ENCODE measurements at places on chromosomes 11 and 22.
A peak's percentile ranks its signal among the peaks of the same experiment; 100 is the strongest.

GRCh38 chr11:90585491-90585890 is 362.6 kb upstream of the CHORDC1 start:
- no peak for DNase-seq

DNA sequence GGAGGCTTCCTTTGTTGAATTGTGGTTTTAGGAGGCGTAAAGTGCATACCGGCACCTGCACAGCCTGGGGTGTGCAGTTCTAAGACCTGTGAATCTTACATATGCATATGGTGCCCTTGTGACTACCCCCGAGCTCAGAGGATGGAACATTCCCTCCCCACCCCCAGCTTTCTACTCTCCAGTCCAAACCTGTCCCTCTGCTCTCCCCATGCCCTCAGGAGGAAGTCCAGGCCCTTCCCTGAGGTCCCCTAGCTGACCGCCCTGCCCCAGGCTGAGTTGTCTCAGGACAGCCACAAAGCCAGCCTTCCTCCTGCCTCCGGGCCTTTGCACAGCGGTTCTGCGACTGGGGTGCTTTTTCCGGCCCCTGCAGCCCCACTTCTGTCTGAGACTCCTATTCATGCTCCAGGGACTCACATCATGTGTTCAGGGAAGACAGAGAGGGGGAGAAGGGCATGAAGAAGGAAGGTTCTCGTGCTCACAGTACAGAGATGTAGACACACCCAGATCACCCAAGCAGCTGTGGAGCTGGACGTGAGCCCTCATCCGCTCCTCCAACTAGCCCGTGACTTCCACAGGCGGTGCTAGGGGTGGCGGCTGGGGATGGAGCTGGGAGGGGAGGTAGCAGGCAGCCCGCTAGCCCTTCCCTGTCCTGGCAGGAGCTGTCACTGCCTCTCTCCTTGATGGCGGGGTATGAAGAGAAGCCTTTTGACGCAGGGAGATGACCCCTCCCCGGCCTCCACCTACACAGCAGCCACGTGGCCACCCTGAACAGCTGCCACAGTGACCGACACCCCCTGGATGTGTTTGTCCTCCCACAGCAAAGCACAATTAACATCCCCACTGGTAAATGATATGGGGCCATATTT is 50.8 kb downstream of the FLRT1 start:
- no peak for DNase-seq

GRCh38 chr11:120197251-120197891 is 13.5 kb upstream of the OAF start:
- DNase-seq = no peak

DNA sequence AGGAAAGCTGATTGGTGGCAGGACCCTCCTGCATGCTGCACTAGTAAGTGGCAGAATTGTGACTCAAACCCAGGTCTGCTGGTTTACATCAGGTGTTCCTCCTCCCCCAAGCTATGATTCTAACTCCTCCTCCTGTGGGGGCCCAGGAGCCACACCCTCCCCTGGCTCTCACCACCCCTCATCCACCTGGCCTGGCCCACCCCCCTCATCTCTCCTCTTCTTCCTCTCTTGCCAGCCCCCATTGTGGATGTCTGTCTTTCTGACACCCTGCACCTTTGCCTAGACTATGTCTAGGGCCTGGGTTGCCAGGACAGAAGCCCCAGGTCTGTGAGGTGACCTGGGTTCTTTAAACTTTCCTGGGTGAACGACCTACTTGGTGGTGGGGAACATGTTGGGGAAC is 59.9 kb downstream of the GRIK4 start:
- no peak for DNase-seq

- DNase-seq = no peak
Observed at GRCh38 chr11:36400766-36401455, 104.8 kb downstream of the PRR5L start.

DNA sequence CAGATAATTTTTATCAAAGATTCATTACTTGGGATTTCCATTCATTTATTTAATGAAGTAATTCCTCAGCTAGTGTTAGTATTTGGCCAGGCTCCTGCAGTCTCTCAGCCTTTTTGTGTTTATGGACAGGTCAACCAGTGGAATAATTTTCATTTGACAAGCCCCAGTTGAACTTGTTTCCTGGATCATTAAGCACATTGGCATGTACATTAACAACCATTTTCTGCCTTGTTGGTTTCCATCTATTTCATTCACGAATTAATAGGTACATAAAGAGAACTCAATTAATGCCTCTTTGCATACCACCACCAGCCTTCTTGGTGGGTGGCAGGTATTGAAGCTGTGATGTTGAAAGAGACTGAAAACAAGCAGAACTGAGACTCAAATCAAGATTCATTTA is 745.2 kb downstream of the KCNA4 start:
- DNase-seq = no peak

DNA sequence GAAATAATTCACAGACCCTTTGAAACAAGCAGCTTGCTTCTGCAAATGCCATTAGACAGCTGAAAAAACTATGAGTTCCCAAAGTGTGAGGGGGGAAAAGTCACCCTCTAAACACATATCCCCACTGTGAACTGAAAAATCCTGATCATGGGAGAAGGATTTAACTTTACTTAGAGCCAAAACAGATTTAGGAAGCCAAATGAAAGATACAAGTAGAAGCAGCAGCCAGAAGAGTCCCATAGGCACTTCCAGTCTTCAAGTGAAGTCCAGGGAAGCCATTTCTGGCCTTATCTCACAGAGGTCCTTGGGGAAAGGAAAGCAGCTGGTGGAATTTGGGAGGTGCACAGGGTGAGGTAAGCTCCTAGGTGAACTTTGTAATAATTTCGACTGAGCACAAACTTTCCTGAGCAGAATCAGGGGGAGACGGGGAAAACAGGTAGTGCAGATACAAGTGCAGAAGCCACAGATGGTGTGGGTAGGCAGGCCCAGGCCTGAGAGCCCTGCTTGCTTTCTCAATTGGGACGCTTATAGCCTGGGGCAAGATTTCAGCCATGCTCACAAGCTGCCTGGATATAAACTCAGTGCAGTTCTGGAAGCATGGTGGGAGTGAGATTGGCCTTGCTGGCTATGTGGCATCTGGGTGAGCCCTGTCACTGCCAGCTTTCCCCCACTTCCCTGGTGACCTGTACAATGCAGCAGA is 44.8 kb downstream of the GAS2 start:
- no peak for DNase-seq

- no peak for DNase-seq
Observed at GRCh38 chr11:133821776-133822175, 23.5 kb downstream of the SPATA19 start.

- no peak for DNase-seq
Observed at GRCh38 chr11:17600316-17601255, 53.5 kb downstream of the OTOG start.

DNA sequence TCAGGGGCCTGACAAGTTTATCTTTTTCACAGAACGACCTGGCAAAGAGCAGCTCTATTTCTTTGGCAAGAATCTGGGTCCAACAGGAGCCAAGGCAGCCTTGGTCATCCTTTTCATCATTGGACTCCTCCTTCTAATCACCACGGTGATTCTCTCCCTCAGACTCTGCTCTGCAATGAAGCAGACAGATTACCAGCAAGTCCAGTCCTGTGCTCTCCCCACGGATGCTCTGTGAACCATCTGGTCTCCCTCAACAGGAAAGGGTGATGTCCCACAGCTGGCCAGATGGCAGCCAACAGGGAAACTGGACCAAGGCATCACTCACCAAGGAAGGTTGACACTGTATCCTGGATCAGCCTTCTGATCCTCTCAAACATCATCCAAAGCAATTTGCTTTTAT is 17.0 kb upstream of the PANX1 start:
- no peak for DNase-seq

DNA sequence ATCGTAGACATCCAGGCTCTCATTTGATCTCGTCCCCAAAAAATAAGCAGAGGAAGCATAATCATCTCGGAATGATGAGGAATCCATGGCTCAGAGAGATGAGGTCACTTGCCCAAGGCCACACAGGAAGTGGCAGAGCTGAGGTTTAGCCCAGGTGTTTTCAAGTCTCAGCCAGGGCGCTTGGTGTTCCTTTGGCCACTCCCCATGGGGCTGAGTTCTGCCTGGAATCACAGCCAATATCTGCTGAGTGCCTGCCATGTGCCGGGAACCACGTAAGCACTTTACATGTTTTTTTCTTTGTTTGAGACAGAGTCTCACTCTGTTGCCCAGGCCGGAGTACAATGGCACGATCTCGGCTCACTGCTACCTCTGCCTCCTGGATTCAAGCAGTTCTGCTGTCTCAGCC is 29.5 kb upstream of the MYH9 start:
- no peak for DNase-seq

- DNase-seq = no peak
Observed at GRCh38 chr22:17742527-17742902, 31.8 kb downstream of the BID start.

- no peak for DNase-seq
Observed at GRCh38 chr22:33798401-33798800, 121.9 kb downstream of the LARGE1 start.

DNA sequence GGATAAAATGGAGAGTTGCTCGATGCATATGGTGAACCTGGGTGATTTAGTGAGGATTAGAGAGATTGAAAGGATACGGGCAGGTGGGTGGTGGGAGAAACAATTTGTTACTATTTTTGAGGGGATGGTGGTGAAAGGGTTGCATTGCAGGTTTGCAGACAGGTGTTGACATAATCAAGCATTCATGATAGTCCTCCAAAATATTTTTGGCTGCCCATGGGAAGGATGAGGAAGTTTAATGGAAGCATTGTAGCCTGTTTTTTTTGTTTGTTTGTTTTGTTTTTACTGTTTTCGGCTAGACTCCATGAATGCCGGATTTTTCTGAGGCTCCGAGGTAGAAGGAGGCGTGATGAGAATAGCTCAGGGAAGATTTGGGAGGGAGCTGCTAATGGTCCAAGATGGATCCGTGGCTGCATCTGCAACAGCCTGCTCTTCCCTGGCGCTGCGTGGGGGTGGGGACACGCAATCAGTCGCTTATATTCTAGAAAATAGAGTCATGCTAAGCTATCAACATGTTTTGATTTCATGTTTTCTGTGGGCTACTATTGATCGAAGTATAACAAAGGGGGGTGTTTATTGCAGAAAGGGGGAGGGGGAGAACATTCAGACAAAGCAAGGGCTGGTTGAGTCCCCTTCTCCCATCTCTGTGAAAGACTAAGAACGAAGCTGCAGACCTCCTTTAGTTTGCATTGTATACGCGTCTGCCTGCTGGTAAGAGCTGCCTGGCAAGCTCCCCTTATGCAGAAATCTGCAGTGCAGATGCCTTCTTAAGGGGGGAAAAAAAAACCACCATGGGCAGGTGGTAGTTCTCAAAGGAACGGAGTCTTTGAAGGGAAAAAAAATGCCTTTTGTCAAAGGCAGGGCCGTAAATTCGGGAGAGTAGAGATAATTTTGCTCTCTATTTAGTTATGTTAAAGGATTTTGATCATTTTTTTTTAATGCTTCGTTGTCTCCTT is 1.0 kb downstream of the RTN3 start:
- DNase-seq = no peak

GRCh38 chr11:133834682-133835592 is 10.4 kb downstream of the SPATA19 start:
- DNase-seq = peak; percentile 2

- no peak for DNase-seq
Observed at GRCh38 chr22:25749420-25750169, 7.6 kb downstream of the MYO18B start.

- DNase-seq = no peak
Observed at GRCh38 chr11:67381244-67381972, 8.0 kb upstream of the CLCF1 start.

DNA sequence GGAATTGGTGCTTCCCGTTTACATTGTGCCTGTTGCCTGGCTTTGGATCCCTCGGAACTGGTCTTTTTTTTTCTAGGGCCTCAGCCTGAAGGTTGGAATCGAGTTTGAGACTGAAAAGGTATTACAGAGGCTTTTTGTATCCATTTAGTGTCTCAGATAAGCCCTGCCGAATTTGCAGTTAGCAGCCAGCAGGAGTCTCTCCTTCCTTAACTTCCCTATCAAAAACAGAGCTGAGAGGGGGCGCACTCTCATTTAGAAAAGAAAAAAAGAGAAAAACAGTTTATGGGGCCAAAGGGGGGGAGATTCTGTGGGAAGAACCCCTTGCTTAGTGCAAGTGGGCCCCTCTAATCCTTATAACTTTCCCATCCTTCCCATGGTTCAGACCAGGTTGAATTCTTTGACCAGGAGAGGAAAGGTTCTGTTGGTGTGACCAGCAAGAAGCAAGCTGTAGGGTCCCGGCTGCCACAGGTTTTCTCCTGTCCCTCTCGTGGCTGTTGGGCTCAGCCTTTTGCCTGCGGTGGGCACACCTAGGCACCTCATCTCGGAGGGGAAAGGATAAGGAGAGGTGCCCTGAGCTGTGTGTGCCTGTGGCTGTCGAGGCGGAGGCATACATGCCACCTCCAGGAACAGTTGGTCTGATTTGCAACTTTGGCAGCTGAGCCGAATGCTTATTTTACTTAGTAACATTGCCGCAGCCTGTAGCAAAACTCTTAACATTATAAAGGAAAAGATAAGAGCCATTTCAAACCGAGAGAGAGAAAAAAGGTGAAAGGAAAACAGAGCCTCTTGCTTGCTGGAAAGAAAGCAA is 565.0 kb upstream of the CNTN5 start:
- no peak for DNase-seq

DNA sequence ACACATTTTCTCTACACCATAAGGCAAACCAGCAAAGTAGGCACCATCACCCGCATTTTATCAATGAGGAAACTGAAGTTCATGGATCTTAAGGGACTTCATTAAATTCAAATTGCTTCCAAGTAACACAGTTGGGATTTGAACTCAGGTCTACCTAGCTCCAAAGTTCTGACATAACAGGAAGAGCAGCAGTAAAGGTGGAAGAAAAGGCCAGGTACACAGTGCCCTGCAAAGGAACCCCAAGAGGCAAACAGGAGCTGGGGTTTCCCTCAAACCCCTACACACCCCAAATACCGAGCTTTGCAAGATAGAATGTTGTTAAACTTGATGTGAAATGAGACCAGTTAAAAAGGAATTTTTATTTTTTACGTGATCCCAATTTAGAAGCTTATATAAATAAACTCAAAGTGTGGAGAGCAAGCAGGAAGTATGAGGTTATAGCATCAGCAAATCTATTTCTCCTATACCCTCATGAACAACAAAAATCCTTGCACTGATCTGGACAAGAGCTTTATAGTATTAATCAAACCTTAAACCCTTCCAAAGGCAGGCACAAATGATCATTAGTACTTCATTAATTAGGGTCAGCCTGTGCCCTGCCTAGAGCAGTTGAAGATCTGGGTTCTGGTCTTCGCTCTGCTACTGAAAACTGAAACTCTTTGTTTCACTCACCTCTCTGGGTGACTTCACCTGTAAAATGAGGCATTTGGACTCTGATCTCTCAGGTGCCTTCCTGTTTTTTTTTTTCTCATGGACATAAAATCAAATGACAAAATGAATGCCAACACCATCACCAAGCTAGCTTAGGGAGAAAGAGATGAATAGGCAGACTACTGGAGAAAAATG is 36.5 kb downstream of the SYTL2 start:
- DNase-seq = no peak

- no peak for DNase-seq
Observed at GRCh38 chr11:111093061-111093460, 152.5 kb upstream of the POU2AF2 start.

DNA sequence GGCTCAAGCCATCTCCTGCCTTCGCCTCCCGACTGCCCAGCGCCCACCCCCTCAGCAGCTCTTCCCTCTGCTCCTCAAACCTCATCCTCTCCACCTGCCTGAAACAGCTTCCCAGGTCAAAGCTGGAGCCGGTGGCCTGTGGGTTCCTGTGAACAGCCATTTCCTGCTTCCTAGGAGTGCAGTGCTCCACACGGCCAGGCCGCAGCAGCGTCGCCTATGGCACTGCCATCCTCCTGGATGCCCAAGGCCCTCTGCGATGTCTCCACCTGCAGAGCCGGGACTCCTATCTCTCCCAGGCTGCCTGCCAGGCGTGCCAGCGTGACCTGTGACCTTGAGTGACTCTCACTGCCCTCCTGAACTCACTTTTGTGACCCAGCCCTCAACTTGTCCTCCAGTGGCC is 24.6 kb downstream of the PPM1F start:
- DNase-seq = no peak
